ENCODE measurements at places on chromosomes 1 and 21. TPM values are rescaled to one million over a fixed set of nuclear protein-coding genes. Genes with fewer than 3 reads are reported as not detected.
A peak's percentile ranks its signal among the peaks of the same experiment; 100 is the strongest.

DNA sequence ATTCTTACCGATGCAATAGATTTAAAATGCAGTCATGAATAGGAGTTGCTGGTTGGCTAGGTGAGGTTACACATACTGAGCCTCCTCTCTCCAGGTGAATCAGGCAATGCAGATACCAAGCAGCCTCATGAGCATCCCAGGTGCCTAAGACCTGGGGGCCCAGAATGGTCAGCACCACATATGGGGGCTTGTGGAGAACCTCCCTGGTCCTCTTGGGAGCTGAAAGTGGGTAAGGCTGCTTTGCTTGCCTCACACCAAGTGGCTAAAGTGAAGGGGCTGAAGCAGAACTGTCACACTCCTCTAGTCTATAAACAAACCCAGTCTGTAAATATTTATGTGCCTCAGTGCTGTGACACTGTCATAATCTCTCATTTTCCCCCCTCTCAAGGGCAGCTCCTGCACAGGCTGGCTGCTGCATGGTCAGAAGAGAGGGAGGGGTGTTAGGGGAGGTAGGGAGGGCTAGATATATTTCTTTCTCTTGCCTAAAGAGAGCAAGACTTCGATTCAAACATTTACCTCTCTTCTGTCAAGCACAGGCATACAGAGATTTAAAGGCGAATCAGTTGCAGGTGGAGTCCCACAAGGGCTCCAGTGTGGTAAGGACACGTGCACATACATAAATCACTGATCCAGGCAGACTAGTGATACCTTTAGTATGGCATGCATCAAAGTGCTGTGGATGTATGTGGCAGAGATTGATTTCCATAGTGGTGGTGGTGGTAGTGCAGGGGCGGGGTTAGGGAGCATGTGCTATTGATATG lies 157.9 kb upstream of the TNR start:
- no peaks in the 10 kb centered on the region for H3K27me3 ChIP-seq
- no peak for DNase-seq
- no peaks in the 10 kb centered on the region for H3K4me1 ChIP-seq

DNA sequence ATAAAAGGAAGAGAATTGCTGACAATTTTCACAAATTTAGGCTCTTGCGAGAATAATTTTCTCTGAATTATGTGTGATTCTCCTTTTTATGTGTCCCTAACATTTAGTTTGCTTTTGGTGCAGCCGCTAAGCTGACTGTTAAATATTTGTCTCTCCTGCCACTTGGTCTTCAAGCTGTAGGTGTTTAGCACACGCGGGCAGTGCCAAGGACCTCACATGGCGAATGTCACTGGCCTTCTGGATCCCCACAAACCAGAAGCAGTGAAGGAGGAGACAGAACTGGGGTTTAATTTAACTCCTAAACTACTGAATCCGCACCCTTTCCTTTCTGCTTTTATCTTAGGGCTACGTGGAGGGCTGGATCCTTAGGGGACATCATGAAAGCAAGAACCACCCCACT lies 120.0 kb downstream of the KAZN start:
- no peaks in the 10 kb centered on the region for H3K4me1 ChIP-seq
- H3K27me3 ChIP-seq: no peaks in the 10 kb centered on the region
- no peak overlapping the region for H3K27ac ChIP-seq

- no peak for DNase-seq
- no peaks in the 10 kb centered on the region for H3K27me3 ChIP-seq
- no peaks in the 10 kb centered on the region for H3K36me3 ChIP-seq
- peaks cover 2% of the 10 kb centered on the region for H3K4me1 ChIP-seq
These were observed 25.8 kb downstream of the EXOC8 start for GRCh38 chr1:231311720-231312431.

- H3K4me1 ChIP-seq: peaks cover 29% of the 10 kb centered on the region
- H3K27ac ChIP-seq: peak overlapping the region; percentile 94
- H3K36me3 ChIP-seq: no peaks in the 10 kb centered on the region
- DNase-seq: peak; percentile 70
These were observed 9.8 kb upstream of the TSPAN2 start for GRCh38 chr1:115098979-115099692.

- H3K4me3 ChIP-seq: peak overlapping the region; percentile 99
- H3K4me1 ChIP-seq: peaks cover 53% of the 10 kb centered on the region
- H3K36me3 ChIP-seq: peaks cover 40% of the 10 kb centered on the region
- H3K27me3 ChIP-seq: peaks cover 4% of the 10 kb centered on the region
- no peak for DNase-seq
These were observed 994 bp downstream of the RO60 start for GRCh38 chr1:193060406-193060805.

DNA sequence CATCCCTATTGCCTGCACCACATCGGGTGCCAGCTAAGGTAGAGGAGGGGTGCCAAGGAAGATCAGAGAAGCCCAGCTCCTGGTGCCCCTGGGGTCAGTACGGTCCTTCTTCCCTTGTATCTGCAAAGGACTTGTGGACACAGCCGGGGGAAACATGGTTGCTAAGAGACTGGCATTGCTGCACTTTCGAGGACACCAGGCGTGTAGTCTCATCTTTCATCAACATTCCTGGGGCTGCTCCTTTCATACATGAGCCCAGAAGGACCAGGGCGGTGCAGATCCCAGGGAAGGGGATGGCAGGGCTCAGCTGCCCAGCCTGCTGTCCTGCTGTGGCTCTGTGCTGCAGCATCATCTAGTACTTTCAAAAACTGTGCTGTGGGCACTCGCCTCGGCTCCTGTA lies 61.0 kb downstream of the RUNX1 start:
- peak overlapping the region; percentile 95 for H3K27ac ChIP-seq
- peak overlapping the region; percentile 73 for H3K4me3 ChIP-seq
- peaks cover 8% of the 10 kb centered on the region for H3K36me3 ChIP-seq
- no peak for DNase-seq
- H3K4me1 ChIP-seq: peaks cover 75% of the 10 kb centered on the region

The TNNI3K gene
- total RNA-seq: not detected

The PLA2G2F gene
- total RNA-seq: not detected

The ACTL8 gene
- not detected for total RNA-seq

- H3K4me1 ChIP-seq: no peaks in the 10 kb centered on the region
- DNase-seq: no peak
- no peaks in the 10 kb centered on the region for H3K36me3 ChIP-seq
- peaks cover 8% of the 10 kb centered on the region for H3K27me3 ChIP-seq
- H3K4me3 ChIP-seq: no peak overlapping the region
These were observed 37.9 kb downstream of the CRB1 start for GRCh38 chr1:197305925-197306324.

The IQCC gene
- total RNA-seq: 4.8 TPM

DNA sequence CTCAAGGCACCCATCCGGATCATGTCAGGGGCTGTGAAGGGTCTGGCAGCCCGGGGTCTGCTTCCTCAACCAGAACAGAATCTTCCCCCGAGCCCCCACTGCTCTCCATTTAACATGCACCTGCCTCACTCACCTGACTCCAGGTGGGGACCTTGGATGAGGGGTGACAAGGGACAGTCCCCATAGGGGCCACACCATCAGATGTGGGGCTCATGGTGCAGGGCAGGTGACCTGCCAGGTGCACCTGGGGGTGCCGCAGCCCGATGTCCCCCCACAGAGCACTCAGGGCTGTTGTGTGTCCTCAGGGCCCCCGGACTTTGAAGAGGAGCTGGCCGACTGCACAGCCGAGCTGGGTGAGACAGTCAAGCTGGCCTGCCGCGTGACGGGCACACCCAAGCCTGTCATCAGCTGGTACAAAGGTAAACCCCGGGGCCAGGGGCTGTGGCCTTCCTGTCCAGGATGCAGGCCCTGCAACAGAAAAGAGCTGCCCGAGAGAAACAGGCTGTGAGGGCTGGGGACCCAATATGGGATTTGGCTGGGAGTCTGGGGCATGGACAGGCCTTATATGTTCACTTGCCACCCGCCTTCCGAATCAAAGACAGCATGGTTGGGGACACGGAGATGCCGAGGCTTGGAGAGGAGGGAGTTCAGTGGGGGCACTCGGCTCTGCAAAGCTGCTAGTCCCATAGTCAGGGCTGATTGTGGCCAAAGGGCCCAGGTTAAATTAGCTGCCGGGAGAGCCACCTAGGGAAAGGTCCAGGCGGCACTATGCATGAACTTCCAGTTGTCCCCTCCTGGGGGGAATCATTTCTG lies 64.6 kb downstream of the TRIM11 start:
- no peak overlapping the region for H3K27ac ChIP-seq
- H3K36me3 ChIP-seq: peaks cover 13% of the 10 kb centered on the region
- H3K4me1 ChIP-seq: no peaks in the 10 kb centered on the region
- no peaks in the 10 kb centered on the region for H3K27me3 ChIP-seq
- no peak overlapping the region for H3K4me3 ChIP-seq
- no peak for DNase-seq

- DNase-seq: no peak
- no peak overlapping the region for H3K4me3 ChIP-seq
- no peaks in the 10 kb centered on the region for H3K4me1 ChIP-seq
- H3K27me3 ChIP-seq: no peaks in the 10 kb centered on the region
- H3K27ac ChIP-seq: no peak overlapping the region
These were observed 1326.5 kb downstream of the PLA2G4A start for GRCh38 chr1:188155261-188155660.

The NBPF4 gene
- 0.10 TPM for total RNA-seq
